Cerebellum (tissue), 4 donors: ENCODE measurements at places on chromosomes 7 and 10. TPM values are rescaled to one million over a fixed set of nuclear protein-coding genes. Genes with fewer than 3 reads are reported as not detected.

DNA sequence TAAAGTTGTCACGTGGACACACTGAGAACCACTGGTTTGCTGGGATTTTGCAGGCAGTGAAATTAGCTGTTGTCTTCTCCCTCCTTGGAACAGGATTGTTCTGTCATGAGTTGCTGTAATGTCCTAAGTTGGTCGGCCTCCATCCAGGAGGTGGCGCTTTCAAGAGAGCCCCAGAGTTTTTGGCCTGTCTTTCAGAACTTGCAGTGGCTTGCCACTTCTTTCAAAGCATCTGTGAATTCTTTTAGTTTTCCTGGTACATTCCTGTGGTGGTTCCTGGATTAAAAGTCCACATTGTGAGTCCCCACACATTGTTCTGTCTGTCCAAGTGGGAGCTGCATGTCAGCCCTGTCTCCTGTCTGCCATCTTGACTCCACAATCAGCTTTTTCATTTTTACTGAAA is 133.8 kb downstream of the PON1 start:
- no peak for DNase-seq

GRCh38 chr7:151697942-151698341 is 178.2 kb upstream of the RHEB start:
- no peak for DNase-seq

DNA sequence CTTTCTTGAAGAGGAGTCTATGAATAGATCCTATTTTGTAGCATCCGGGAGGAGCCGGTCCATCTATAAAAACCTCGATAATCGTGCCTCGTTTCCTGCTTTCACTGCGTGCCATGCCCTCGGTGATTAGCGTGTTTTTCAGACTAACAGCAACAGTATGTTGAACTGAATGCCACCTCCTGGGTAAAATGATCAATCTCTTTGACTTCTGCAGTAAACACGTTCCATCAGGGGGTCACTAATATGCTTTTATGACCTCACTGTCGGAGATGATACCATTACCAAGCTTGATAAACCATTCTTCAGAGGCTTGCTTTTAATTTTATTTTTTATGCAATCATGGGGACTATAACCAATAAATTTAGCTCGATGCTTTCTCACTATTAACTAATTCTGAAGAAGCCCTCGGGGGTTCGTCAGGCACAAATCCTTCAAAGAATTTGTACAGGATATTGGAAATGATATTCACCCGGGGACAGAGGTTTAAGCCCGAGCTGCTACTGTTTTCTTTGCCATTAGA is 228.3 kb downstream of the ADARB2 start:
- DNase-seq: no peak

- no peak for DNase-seq
Observed at GRCh38 chr7:126979722-126980121, 273.0 kb downstream of the GRM8 start.

DNA sequence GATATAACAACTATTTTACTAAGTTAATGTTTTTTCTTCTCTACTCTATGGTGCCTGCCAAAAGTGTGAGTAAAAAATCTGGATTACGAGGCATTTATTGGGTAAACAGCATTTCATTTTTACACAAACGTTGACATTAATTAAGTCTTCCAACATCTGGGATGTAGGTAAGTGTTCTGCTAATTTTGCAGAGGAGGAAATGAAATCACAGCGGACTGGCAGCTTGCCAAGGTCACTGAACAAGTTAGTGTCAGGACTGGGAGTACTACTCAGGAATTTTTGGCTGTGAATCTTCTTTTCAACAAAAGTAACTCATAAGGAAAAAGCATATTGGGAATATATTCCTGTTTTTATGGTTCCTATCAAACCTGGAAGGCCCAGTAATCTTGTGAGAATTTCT is 612.1 kb upstream of the FZD8 start:
- no peak for DNase-seq

DNA sequence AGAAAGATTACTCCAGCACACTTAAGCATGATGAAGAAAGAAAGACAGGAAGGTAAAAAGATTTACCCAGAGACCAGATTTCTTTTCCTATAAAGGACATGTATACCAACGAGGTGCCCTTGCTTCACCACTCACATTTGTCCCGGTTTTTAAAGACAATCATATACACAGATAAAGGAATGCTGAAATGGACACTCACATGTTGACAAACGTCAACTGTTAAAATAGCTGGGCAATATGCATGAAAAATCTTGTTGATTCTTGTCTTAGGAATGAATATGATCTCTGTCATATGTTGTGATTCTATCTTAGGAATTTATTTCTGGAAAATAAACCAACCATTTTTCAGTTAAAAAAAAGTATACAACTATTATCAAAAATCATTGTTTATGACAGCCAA is 158.2 kb downstream of the SRPK2 start:
- DNase-seq: no peak

DNA sequence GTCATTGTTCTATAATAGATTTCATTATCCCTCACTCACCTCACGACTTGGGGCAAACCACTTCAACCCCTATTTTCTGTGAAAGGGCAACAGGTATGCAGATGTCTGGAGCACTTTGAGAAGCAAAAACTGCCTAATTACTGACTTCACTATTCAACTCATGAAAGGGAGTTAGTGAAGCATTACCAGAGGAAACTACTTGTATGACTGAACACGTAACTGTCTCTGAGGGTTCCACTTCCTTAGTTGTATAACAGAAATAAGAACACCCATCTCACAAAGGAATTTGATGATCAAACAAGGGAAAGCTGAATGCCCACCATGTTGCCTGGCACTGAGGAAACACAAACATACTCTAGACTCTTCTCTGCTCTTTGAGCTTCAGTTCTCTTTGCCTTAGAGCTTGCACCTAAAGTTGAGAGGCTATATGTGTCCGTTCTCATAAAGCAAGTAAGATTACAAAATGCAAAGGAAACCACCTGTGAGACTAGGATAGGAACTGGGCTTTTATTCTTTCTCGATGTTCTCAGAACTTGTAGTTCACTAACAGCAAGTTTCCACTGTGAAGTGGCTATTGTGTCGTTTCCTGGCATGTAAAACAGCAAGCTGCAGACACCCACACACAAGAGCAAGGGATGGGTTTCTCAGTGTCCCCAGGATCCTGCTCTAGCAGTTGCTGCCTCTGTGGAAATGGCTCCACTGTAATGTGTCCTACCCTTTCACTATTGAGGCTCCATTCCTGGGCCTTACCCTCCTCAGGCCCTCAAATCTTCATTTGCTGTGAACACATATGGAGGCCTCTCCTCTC is 2.6 kb downstream of the TMEM243 start:
- no peak for DNase-seq

- no peak for DNase-seq
Observed at GRCh38 chr7:52826515-52827265, 208.7 kb upstream of the POM121L12 start.

- no peak for DNase-seq
Observed at GRCh38 chr7:18450019-18450418, 45.5 kb upstream of the HDAC9 start.

- DNase-seq: no peak
Observed at GRCh38 chr7:106604303-106604924, 56.5 kb downstream of the CCDC71L start.

- no peak for DNase-seq
Observed at GRCh38 chr10:1608408-1608807, 128.9 kb downstream of the ADARB2 start.

The PRSS58 gene
- not detected for total RNA-seq

The SH2D4B gene
- 0.36 TPM for total RNA-seq

The SFTPD gene
- 1.5 TPM for total RNA-seq

The PKD2L1 gene
- total RNA-seq: not detected

The C10orf62 gene
- total RNA-seq: 0.73 TPM

The CARD11 gene
- total RNA-seq: 0.27 TPM
